Adrenal gland (tissue), 19 donors: ENCODE measurements at places on chromosomes 16 and 17. TPM values are rescaled to one million over a fixed set of nuclear protein-coding genes. Genes with fewer than 3 reads are reported as not detected.
A peak's percentile ranks its signal among the peaks of the same experiment; 100 is the strongest.

- H3K27me3 ChIP-seq = no peaks in the 10 kb centered on the region
- H3K4me1 ChIP-seq = no peaks in the 10 kb centered on the region
- no peak overlapping the region for H3K27ac ChIP-seq
- no peak for DNase-seq
Measured at GRCh38 chr17:36743130-36743529, 141.7 kb downstream of the MRM1 start.

DNA sequence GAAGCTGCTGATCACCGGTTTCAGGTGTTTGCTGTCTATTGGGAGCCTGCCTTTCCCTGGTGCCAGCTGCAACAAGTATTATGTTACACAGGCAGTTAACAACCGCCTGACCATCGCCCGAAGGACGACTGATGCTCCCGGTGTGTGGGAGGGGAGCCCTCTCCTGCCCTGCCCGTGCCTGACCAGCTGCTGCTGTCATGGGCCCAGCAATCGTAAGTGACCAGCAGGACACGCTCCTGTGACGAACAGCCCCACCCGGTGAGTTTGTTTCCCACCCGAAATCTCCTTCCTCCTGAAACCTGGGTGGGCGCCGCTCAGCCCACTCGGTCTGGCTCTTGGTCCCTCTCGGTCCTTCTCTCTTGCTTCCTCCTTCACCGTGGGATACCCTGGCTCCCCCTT, 17.9 kb upstream of the UBE2I start:
- H3K36me3 ChIP-seq = no peaks in the 10 kb centered on the region
- no peaks in the 10 kb centered on the region for H3K4me1 ChIP-seq
- peaks cover 33% of the 10 kb centered on the region for H3K27me3 ChIP-seq

GRCh38 chr17:17067257-17067656, 25.0 kb downstream of the MPRIP start:
- no peak overlapping the region for H3K27ac ChIP-seq
- H3K36me3 ChIP-seq = no peaks in the 10 kb centered on the region
- no peak overlapping the region for H3K4me3 ChIP-seq
- DNase-seq = peak; percentile 6

GRCh38 chr17:21213638-21214014, 335 bp downstream of the TMEM11 start:
- H3K36me3 ChIP-seq = peaks cover 15% of the 10 kb centered on the region
- peak overlapping the region; percentile 84 for H3K27ac ChIP-seq
- H3K27me3 ChIP-seq = no peaks in the 10 kb centered on the region
- H3K4me1 ChIP-seq = peaks cover 48% of the 10 kb centered on the region
- H3K4me3 ChIP-seq = peak overlapping the region; percentile 99
- DNase-seq = no peak

The EFNB3 gene
- total RNA-seq = 1.5 TPM

The ST6GALNAC2 gene
- total RNA-seq = 6.0 TPM
